CD14-positive monocyte (primary cell): ENCODE measurements at places on chromosomes 2 and 18. TPM values are rescaled to one million over a fixed set of nuclear protein-coding genes. Genes with fewer than 3 reads are reported as not detected.

The SCN1A gene
- not detected for polyA plus RNA-seq

DNA sequence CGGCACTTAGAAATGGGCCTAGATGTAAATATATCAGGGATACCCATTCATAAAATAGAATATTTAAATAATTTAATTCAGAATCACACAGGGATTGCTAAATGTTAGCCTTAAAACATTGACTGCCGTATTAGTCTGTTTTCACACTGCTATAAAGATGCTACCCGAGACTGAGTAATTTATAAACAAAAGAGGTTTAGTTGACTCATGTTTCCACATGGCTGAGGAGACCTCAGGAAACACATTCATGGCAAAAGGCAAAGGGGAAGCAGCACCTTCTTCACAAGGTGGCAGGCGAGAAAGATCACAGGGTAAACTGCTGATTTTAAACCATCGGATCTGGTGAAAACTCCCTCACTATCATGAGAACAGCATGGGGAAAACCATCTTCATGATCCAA lies 223.6 kb upstream of the GULP1 start:
- no peaks in the 10 kb centered on the region for H3K27me3 ChIP-seq
- no peak overlapping the region for H3K4me3 ChIP-seq
- no peak overlapping the region for H3K27ac ChIP-seq
- no peaks in the 10 kb centered on the region for H3K4me1 ChIP-seq

- peaks cover 28% of the 10 kb centered on the region for H3K36me3 ChIP-seq
- H3K4me3 ChIP-seq, result no peak overlapping the region
- H3K4me1 ChIP-seq, result peaks cover under 1% of the 10 kb centered on the region
- DNase-seq, result no peak
Measured at GRCh38 chr2:26376799-26377198, 24.9 kb upstream of the DRC1 start.

GRCh38 chr2:43294973-43295603 lies 68.7 kb upstream of the ZFP36L2 start:
- H3K4me1 ChIP-seq, result peaks cover 26% of the 10 kb centered on the region
- H3K27me3 ChIP-seq, result no peaks in the 10 kb centered on the region
- H3K27ac ChIP-seq, result peak overlapping the region; percentile 94

The CFC1 gene
- polyA plus RNA-seq, result not detected

GRCh38 chr18:58208207-58208932 lies 164.3 kb downstream of the NEDD4L start:
- H3K4me1 ChIP-seq, result peaks cover 8% of the 10 kb centered on the region
- peaks cover 43% of the 10 kb centered on the region for H3K27me3 ChIP-seq
- H3K4me3 ChIP-seq, result no peak overlapping the region

The UGT1A6 gene
- polyA plus RNA-seq, result not detected in 2 replicates

DNA sequence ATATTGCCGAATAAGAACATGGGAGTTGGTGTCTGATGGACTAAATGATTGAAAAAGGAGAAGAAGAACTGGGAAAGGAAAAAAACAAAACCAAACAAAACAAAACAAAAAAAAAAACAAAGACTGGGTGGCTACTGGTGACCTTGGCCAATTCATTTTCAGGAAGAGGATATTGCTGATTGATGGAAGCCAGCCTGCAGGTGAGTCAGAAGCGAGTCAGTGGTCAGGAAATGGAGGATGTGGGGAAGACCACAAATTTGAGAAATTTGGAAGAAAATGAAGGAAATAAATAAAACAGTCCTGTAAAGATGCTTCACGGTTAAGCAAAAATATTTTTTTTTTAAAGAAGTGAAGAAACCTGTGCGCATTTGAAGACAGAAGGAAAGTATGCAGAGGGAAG lies 296.9 kb downstream of the ZNF521 start:
- no peak for DNase-seq
- no peak overlapping the region for H3K27ac ChIP-seq
- no peak overlapping the region for H3K4me3 ChIP-seq
- no peaks in the 10 kb centered on the region for H3K27me3 ChIP-seq
- H3K36me3 ChIP-seq, result no peaks in the 10 kb centered on the region

The STPG4 gene
- 0.20 and 0.27 TPM in 2 replicates for polyA plus RNA-seq

- DNase-seq, result no peak
- H3K27ac ChIP-seq, result no peak overlapping the region
- H3K4me1 ChIP-seq, result peaks cover 7% of the 10 kb centered on the region
Measured at GRCh38 chr2:28487258-28487657, 8.6 kb upstream of the PLB1 start.

GRCh38 chr2:152537081-152537651 lies 180.1 kb downstream of the PRPF40A start:
- H3K27ac ChIP-seq, result no peak overlapping the region
- peak; percentile 49 for DNase-seq
- H3K4me1 ChIP-seq, result no peaks in the 10 kb centered on the region
